Activated gamma-delta T cell (primary cell): ENCODE measurements at places on chromosomes 1 and 21.

- no peak for DNase-seq
These were observed 141.5 kb upstream of the ERG start for GRCh38 chr21:38639571-38640354.

DNA sequence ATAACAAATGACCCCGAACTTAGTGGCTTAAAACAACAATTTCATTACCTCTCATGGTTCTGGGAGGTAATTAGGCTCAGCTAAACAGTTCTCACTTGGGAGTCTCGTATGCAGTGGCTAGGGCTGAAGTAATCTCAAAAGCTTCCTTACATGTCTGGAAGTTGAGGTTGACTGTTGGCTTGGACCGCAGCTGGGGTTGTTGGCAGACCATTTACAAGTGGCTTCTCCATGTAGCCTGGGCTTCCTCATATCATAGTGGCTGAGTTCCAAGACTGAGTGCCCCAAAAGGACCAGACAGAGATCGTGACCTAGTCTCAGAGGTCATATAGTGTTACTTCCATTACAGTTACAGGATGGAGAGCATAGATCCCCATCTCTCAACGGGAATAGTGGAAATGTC lies 2.4 kb upstream of the POGZ start:
- DNase-seq, result no peak

DNA sequence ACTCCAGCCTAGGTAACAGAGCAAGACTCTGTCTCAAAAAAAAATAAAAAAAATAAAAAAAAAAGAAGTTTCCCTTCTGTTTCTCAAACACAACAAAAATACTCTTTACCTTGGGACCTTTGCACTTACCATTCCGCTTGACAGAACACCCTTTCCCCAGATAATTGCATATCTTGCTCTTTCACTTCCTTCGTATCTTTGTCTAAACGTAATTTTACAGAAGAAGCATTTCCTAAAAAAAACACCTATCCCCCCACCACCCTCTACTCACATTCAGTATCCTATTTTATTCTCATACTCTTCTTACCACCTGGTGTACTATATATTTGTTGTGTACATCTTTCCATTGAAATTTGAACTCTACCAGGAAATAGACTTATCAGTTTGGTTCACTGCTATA lies 32.7 kb downstream of the ASH1L start:
- DNase-seq, result no peak

GRCh38 chr21:31151156-31152045 lies 113.1 kb upstream of the KRTAP19-8 start:
- DNase-seq, result no peak

DNA sequence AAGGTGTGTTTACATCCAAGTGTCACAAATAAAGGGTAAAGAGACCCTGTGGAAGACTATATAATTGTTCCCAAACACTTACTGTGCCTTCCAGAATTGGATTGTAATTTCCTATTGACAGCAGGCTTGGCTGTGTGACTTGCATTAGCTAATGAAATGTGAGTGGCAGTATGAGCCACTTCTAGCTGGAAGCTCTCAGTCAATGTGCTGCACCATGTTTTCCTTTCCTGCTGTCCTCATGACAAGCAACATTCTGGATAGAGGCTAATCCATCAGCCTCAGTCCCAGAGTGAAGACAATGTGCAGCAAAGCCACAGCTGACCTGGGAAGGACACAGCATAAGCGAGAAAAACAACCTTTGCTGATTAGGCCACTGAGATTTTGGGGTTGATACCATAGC lies 5.9 kb upstream of the FOXJ3 start:
- no peak for DNase-seq

GRCh38 chr1:80993154-80993980 lies 807.4 kb upstream of the ADGRL2 start:
- DNase-seq, result no peak

- no peak for DNase-seq
These were observed 273.7 kb downstream of the BARHL2 start for GRCh38 chr1:90443354-90443753.

DNA sequence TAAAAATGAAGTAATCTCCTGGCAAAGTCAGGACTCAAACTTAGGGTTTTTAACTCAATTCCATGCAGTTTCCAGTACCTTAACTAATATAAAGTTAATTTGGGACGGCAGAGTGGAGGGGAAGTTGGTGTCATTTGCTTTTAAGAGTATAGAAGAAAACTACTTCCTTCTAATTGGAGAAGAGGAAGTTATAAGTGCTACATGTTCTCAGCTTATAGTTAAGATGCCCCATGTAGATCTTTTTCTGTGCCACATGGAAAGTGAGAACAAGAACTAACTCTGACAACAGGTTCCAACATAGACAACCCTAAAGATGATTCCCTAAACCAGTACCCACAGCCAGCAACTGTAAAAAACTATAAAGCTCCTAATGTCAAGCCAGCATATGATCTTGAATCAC lies 11.5 kb downstream of the RRAGC start:
- DNase-seq, result no peak

GRCh38 chr1:202282596-202283283 lies 59.0 kb downstream of the UBE2T start:
- DNase-seq, result no peak

GRCh38 chr1:111791776-111792175 lies 36.1 kb downstream of the DDX20 start:
- no peak for DNase-seq

GRCh38 chr1:36864823-36865601 lies 169.3 kb downstream of the GRIK3 start:
- DNase-seq, result no peak

DNA sequence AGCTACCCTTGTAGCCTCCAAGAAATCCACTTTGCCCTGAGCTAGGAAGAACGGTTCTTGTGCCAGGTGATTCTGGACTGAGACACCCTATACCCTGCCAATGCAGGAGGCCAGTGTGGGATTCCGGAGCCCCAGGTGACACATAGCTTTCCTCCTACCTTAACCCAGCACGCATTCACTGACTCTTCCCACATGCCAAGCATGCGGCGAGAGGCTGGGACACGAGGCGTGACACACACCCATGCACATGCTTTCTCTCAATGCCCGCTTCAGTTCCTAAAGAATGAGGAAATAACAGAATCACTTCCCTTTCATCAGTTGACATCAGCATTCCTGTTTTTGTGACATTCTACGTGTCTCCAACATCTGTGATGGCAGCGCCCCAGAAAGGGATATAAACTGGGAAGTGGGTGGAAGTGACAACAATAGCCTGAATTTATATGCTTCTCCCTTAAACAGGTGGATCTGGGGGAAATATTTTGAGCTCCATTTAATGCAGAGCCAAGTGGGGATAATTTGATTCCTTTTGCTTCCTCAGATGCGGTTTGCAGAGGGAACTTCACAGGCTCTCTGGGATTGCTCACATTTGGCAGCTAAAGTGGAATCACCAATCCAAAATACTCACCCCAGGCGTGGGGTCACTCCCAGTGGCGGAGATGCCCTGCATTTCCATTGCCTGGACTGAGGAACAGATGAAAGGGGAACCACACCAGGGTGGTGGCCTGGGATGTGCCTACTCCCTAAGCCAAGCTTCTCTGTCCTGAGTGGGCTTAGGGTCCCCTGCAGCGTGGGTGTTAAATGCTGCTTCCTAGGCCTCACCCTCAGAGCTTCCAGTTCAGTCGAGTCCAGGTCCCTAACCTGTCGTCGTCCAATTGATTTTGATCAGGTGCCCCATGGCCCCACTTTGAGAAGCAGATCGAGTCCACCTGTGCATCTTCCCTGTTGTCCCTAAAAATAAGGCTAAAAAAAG lies 445.1 kb downstream of the SIPA1L2 start:
- no peak for DNase-seq

DNA sequence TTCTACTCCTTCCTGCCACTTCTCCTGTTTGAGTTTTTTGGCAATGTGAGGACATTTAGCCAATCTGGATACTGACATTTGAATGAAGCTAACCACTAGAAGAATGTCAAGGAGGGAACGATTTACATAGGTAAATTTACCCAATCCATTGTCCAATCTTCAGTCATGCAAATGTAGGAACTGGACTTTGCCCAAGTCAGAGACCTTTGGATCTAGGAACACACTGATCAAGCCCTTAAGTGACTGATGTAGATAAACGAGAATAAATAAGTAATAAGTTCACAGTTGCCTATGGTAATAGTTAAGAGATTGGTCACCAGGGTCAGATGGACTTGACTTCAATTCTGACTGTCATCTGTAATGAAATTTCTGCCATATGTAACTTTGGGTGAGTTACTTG lies 177.6 kb downstream of the FGGY start:
- DNase-seq, result no peak

DNA sequence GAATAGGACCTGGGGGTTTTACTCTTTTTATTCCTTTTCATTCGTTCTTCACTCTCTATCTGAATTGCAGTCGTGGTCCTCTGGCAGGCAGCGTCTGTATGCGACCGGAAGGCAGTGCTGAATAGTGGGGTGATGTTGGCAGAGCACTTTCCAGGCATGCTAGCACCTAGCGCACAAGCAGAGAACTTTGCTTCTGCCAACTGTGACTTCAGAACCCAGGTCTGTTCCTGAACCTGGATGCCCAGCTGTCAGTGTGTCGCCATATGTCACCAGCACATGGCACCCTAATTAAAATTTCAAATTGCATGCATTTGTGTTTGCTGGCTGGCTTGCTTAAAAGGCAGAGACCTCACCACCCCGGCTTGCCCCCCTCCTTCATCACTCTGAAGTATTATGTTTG lies 116.2 kb downstream of the NFIA start:
- no peak for DNase-seq

DNA sequence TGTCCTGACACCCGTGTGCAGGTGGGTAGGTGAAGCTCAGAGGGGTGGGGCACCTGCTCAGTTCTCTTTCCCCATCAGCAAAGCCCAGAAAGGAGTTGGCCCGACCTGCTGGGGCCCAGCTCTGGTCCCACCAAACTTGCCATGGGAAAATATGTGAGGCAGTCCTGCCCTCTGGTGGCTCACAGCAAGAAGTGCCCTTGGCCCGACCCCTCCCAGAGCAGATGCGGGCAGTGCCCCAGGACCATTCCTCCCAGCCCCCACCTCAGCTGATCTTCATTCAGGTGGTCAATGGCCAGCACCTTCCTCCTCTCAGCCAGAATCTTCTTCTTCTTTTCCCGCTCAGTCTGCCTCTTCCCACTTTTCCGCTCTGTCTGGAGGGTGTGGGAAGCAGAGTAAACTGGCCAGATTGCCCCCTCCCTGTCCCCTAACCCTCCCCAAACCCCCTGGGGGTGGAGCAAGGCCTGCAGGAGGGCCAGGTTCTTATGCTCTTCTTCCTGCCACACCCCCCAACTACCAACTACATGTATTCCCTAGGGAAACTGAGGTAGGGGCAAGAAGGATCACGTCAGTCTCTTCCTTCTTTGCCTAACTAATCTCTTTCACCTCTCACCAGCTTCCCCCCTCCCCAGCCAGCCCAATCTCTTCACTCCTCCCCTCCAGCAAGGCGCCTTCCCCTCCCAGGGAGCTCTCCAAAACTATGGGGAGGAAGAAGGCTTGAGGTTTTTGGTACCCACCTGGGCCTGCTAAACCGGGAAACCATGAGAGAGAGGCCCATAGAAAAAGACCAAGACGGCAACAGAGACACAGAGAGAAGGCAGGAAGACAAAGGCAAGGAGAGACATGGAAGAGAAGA lies 15.6 kb downstream of the TNNT2 start:
- DNase-seq, result no peak

- no peak for DNase-seq
These were observed 4.7 kb downstream of the OR2B11 start for GRCh38 chr1:247453245-247453644.

DNA sequence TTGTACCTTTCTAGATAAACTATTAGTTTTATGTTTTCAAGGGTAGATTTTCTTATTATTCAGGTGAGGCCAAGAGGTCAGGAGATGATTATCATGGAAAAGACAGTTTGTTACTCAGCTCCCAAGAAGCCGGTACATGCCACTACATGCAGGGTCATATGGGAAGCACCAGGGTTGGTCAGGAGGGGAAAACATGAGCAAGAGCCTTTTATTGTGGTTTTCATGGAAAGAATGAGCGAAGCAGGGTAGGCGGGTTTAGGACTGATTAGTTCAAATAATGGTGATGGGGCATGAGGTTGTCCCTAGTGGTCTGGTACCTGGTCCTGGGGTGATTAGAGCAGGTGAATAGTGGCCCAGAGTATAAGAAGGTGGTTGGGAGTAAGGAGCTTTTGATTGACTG lies 189.9 kb downstream of the APP start:
- no peak for DNase-seq

- DNase-seq, result no peak
These were observed 28.8 kb upstream of the SLC26A9 start for GRCh38 chr1:205972081-205972480.

DNA sequence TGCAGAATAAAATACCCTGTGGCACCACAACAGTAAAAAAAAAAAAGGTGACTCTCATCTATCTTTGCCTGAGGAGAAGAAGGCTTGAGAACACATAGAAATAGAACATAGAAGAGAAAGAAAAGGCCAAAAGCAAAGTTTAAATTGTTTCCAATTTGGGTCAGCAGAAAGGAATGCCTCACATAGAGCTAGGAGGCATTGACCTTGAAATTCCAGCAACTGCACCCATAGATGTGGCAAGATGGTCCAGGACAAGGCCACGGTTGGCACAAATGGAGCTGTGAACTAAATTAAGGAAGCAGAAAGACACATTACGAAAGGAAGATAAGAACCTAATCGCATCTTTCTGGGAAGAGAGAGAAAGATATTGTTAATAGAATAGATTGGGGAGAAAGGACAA lies 588.3 kb downstream of the LMO4 start:
- DNase-seq, result no peak

- no peak for DNase-seq
These were observed 307.1 kb downstream of the AMY1C start for GRCh38 chr1:104056786-104057185.

DNA sequence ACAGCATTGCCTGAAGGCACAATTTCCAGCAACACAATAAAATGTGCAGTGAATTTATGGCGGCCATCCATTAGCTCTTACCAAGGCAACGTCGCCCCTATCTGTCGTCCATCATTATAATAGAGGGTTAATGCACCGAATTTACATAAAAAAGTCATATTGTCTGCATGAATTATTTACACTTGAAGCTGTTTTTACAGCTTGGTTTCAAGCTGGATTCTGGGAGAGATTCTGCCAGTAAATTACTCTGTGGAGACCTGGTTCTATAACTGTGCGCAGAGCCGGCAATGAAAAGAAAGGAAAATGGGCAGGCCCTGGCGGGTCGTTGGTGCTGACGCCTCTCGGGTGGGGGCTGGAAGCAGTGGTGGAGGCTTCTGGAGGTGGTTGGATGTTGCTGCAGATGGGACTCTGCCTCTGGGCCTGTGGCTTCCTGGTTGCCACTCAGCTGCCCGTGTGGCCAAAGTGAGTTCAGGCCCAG lies 48.9 kb upstream of the POU3F1 start:
- no peak for DNase-seq

DNA sequence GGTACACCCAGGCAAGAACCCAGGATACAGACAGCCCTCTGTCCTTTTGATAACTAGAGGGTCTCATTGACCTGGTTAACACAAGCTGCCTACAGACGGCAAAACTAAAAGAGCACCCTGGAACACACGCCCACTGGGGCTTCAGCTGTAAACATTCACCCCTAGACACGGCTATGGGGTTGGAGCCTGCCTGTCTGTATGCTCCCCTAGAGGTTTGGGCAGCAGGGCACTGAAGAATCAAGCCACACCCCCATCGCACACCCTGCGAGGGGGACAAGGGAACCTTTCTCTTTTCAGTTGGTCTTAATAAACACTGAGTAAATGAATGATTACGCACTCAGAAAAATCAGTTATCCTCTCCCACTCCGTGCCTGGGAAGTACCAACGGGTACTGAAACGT lies 35.5 kb downstream of the LRRC3 start:
- no peak for DNase-seq
